ENCODE measurements at places on chromosomes 5 and 9.

GRCh38 chr9:137482094-137482781 is 23.1 kb upstream of the NSMF start:
- no peak for DNase-seq

DNA sequence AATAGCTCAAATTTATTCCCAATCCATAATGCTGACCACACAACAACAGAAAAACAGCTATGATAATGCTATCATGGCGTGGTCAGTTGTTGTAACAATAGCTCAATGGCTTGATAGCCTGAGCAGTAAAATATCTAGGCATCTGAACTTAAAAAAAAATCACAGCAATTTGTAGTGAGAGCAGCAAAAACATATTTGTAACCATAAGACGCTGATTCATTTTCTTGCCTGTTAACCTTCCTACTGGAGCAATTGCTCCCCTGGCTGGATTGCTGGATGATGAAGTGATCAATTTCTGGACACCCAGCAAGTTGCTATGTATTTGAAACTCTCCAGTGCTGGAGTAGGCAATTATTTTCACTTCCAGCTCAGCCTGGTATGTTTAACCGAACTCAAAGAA is 115.1 kb downstream of the PCSK1 start:
- no peak for DNase-seq

DNA sequence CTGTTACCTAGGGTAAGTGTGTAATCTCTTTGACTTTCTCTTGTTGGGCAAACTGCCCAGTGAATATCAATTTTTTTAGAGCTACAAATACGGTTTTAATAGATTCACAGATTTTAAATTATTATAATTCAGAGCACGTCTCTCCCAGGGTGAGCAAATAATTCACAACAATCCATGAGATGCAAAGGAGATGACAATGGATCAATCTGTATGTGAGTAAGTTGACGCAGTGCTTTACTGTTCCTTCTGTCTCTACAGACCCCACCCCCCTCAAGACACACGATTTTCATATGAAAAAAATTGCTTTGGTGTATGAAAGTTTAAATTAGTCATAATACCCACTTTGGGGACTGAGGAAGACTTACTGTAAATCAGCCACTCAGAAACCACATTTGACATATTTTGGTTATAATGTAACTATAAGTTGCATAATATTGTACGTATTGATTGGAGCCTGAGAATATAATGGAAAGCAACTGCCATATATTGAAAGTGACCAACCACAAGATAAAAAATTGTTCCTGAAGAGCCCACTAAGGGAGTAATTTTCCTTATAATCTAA is 201.7 kb downstream of the BNC2 start:
- no peak for DNase-seq

- DNase-seq: no peak
Observed at GRCh38 chr5:134122530-134122929, 8.0 kb downstream of the TCF7 start.

GRCh38 chr9:99660191-99660636 is 161.5 kb upstream of the NR4A3 start:
- DNase-seq: no peak

DNA sequence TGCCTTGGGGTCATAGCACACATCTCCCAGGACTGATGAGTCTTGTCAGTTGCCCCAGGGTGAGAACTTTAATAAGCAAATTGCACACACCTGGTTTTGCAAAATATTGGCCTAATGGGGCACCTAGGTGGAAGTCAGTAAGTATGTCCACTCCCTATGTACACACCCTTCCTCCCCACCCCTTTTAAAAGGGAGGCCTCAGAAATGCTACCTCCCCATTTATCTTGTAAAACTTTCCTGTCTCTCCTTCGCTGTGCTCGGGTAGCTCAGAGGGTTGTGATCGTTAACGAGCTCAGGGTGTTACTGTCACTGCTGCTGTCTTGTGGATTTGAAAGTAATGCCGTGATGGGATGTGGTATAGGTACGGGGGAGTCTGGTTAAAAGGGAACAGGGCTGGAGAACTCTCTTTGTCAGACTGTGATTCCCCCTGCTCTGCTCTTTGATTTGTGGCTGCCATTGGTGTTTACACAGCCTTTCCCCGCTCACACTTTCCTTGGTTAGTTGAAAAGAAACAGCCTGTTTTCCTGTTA is 26.2 kb downstream of the ZNF462 start:
- DNase-seq: no peak

DNA sequence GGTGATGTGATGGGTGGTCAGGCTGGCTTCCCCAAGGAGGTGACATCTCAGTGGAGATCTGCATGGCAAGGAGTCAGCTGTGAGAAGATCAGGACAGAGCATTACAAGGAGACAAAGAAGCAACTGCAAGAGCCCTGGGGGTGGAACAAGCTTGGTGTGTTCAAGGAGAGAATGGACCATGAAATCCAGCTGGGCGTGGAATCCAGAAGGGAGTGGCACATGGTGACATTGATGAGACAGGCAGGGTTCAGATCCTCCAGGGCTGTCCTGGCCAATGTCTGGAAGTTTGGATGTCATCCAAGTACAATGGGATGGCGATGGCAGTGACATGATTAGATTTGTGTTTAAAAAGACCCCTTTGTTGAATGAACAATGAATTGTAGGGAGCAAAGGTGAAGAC is 175.6 kb downstream of the MACROH2A1 start:
- no peak for DNase-seq

- no peak for DNase-seq
Observed at GRCh38 chr9:127557466-127557869, 54.6 kb upstream of the STXBP1 start.

DNA sequence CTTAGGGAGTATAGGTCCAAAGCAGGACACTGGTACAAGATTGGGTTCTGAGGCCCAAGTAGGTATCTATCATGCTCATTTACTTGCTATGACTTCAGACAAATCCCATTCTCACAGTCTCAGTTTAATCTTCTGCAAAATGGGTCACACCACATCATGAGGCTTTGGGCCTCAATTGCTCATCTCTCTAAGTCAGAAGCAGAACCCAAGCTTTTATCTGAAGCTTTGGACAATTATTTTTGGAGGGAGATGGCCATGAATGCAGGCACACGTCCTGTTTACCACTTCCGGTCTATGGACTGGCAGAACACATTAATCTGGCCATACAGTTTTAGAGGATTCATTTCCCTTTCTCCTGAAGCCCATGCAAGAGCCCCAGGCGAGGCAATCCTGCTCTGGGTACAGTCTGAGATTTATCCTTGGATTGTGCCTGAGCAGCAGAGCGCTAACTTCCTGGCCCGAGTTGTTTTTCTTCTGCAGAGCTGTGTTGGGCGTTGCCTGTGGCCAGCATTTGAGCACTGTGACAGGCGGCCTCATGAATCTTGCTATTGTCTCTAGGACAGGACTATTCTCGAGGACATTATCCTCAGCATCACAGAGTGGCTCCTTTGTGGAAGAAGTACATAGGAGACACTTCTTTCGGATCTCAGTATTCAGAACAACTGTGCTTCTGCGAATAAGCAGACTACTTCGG is 16.1 kb downstream of the SLC22A4 start:
- no peak for DNase-seq

DNA sequence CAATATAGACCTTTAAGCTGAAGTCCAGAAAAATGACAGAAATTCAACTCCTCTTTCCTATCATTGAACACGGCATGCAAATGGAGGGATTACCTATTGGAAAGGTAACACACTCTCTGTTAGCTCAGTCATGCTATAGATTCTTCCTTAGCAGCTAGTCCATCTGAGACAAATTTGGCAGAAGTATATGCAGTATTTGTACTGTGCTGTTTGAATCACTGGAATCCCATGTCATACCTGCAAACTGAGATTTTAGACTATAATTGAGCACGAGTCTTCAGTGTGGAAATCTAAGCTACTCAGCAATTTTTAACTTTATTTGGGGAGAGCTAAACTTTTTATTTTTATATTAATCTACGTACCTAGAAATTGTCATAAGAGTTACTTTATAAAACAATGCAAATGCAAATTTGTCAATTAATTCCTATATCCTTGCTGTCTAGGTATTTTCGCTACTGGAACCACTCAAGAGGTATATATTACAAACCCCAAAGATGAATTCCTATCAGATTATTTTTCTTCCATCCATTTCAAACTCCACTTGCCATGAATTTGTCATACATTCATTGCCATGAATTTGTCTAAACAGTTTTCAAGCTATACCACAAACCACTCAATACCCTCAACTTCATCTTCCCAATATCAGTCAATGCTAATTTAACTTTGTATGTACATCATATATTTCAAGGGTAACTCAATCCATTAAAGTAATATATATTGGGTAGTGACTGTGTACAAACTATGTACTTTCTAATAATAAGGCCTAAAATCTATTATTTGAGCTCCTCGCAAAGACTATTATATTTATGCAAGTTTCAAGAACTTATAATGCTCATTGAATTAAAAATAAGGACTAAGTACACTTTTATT is 224.8 kb downstream of the MEF2C start:
- DNase-seq: no peak

GRCh38 chr5:93348231-93348630 is 232.8 kb downstream of the NR2F1-AS1 start:
- DNase-seq: no peak

GRCh38 chr9:133606708-133607025 is 2.5 kb downstream of the FAM163B start:
- DNase-seq: no peak

DNA sequence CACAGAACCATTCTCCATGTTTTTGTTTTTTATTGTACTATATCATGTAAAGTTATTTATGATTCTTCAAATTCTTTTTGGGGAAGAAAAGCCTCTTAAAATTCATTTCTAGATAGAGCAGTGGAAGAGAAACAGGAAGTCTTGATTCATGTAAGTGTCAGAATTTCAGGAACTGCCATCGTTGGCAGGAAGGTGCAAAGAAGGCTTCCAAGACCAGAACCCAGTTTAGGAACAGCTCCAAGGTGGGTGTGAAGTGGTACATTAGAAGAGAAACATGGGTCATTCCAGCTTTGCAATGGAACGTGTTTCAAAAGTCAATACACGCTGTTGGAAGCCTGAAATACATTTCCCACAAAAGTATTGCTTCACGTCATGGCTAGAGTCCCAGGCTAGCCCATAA is 14.8 kb downstream of the SAXO1 start:
- no peak for DNase-seq

DNA sequence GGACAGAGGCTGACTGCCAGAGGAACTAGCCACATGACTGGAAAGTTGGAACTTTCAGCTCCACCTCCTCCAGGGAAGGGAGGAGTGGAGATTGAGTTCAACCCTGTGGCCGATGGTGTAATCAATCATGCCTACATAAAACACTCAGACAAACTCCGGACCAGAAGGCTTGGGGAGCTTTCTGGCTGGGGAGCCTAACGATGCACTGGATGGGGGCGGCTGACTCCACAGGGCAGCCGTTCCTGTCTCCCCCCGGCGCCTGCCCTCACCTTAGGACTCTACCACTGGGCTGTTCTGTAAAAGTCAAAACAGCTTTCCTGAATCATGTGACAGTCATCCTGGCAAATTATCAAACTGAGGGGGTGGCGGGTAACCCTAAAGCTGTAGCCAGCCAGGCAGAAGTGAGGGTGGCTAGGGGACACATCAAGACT is 58.0 kb downstream of the GOLM1 start:
- DNase-seq: no peak

- no peak for DNase-seq
Observed at GRCh38 chr5:54309276-54309675, 1.1 kb downstream of the ARL15 start.

- DNase-seq: no peak
Observed at GRCh38 chr9:130043654-130044623, 950 bp upstream of the FNBP1 start.

DNA sequence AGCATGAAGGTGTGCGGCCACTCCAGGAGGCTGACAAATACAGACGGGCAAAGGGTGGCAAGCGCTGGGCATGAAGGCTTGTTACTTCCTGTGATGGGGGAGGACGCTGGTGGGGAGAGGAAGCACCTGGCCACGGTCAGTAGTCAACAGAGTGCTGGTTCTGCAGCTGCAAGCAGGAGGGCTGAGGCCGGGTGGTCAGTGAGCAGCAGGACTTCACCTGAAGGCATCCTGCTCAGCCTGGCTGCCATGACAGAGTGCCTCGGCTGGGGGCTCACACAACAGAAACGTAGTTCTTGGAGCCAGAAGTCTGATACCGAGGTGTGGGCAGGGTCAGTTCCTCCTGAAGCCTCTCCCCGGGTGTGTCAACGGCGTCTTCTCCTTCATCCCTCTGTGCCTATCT is 118.6 kb upstream of the IRX4 start:
- DNase-seq: no peak

GRCh38 chr5:91998774-91999173 is 615.7 kb upstream of the ARRDC3 start:
- DNase-seq: no peak

GRCh38 chr5:95178046-95178651 is 106.7 kb downstream of the MCTP1 start:
- DNase-seq: no peak

GRCh38 chr9:92141144-92142129 is 26.2 kb upstream of the SPTLC1 start:
- no peak for DNase-seq

GRCh38 chr9:28967226-28967625 is 1393.9 kb upstream of the C9orf72 start:
- DNase-seq: no peak

- no peak for DNase-seq
Observed at GRCh38 chr5:91978221-91978882, 595.2 kb upstream of the ARRDC3 start.

DNA sequence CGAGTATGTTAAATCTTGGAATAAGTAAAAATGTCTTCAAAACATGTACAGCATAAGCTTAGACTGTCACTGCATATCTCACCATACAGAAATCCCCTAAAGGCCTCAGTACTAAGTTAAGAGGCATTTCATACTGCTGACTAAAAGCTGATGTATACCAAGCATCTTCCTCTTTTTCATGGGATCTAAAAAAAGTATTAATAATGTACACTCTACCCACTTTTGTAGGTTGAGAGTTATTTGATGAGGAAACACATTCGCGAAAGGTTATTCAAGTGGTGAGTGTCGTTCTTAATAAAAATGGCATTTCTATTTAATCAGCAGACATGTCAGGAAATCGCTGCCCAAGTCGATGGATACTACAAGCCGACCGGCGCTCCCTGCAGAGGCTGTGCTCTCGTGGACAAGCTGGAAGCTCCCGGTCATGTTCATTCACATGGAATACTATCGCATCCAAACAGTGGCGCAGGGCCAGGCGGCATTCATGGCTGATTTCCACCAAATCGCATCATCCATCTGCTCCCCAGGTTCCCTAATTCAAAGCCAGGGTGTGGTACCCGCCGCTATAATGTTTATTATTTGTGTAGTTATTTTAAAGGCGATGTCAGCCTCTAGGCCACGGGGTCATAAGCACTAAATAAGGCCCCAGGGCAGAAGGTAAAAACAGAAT is 724 bp downstream of the SGTB start:
- no peak for DNase-seq

GRCh38 chr9:109487247-109487646 is 10.9 kb downstream of the PTPN3 start:
- DNase-seq: no peak

DNA sequence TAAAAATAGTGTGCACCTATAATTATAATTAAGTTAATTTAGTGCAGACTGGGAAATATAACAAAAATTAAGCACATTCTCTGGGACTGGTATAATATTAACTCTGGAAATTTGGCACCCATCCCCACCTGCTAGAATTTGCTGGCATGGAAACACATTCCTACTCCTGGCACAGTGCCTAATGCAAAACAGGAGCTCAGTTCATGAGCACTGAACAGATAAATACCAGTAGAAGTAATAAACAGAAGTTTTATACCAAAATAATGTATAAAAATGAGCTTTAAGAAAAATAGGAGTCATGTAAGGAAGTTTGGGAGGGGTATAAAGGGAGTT is 23.7 kb upstream of the NPR3 start:
- no peak for DNase-seq

- no peak for DNase-seq
Observed at GRCh38 chr9:118318770-118319431, 614.7 kb downstream of the TLR4 start.
